Fibroblast of skin of back (primary cell): ENCODE measurements at places on chromosomes 5 and 9.

GRCh38 chr9:76219560-76220151 lies 174.6 kb downstream of the RFK start:
- no peak for DNase-seq

GRCh38 chr5:89849830-89850512 lies 559.6 kb downstream of the CETN3 start:
- no peak for DNase-seq

GRCh38 chr9:94014066-94014654 lies 59.0 kb upstream of the BARX1 start:
- peak; percentile 33 for DNase-seq

DNA sequence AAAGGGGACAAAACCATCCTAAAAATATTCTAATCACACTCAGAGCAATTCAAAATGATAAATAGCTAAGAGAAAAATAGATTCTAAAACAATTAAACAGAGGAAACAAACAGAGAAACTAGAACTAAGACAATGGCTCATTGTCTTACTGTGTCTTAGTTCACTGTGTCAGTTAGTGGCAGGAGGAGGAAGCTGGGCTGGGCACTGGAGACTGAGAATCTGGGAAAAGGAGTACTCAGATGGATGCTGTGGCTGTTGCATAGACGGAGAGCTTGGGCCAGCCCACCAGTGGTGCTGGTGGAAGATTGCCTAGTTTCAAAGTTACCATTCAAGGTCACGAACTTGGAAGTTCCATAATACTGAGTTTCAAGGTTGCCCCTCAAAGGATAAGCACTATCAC lies 94.7 kb upstream of the IFNK start:
- DNase-seq = no peak

DNA sequence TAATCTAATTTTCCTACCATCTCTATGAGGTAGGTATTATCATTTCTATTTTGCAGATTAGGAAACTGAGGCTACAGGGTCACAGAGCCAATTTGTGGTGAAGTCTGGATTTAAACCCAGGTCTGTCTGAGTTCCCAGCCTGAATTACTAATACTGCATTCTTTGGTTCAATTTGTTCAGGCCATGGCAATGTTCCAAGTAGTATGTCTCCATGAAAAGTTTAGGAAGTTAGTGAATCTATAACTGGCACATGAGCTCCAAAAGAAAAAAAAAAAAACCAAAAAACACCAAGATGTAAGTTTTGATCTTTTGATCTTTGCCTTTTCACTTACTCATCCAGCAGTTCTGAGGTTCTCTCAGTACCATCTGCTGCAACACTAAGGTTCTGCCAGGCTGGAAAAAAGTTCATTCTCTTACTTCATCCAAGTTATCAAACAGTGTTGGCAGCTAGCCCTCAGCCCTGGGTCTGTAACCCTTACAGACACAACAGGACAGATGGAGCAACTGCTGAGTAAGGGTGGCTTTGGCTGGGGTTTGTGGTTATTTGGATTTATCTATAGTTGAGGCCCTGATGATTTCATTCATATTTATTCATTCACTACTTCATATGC lies 4.4 kb upstream of the TMEM268 start:
- DNase-seq = peak; percentile 38

- DNase-seq = no peak
Measured at GRCh38 chr5:6644794-6645241, 11.6 kb downstream of the SRD5A1 start.

GRCh38 chr9:78064075-78064474 lies 32.5 kb upstream of the GNAQ start:
- DNase-seq = no peak

- no peak for DNase-seq
Measured at GRCh38 chr5:147055089-147055826, 176.7 kb upstream of the PPP2R2B start.

DNA sequence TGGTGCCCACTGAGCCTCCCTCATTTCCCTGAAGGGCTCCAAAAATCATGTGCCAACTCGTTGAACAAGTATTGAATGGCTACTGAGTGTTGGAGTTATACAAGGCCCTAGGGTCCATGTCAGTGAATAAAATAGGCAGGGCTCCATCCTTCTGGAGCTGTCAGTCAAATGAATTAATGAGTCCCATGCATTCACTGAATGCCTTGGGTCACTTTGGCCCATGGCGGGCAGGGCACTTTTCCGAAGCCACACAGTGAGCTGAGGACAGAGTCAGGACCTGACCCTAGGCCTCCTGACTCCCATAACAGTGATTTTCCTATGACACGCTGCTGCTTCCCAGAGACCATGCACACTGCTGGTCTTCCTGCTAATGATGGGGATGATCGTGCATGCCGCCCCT lies 27.3 kb upstream of the SLC36A1 start:
- no peak for DNase-seq

DNA sequence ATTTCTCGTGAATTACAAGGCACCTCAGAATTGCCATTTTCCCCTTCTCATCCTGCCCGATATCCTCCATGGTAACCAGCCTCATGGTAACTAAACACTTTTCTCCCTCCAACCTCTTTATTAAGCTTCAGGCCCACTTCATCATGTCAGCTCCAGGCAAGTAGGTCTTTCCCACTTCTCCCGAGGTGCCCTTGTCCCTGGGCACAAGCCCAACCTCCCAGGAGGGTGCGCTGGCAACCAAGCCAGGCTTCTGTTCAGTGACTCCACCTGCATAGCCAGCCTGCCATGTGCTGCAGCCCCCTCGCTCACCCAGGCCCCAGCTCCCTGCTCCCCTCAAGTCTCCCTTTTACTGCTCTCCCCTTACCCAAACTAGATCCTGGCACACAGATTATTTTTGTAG lies 47.4 kb upstream of the AFAP1L1 start:
- no peak for DNase-seq

DNA sequence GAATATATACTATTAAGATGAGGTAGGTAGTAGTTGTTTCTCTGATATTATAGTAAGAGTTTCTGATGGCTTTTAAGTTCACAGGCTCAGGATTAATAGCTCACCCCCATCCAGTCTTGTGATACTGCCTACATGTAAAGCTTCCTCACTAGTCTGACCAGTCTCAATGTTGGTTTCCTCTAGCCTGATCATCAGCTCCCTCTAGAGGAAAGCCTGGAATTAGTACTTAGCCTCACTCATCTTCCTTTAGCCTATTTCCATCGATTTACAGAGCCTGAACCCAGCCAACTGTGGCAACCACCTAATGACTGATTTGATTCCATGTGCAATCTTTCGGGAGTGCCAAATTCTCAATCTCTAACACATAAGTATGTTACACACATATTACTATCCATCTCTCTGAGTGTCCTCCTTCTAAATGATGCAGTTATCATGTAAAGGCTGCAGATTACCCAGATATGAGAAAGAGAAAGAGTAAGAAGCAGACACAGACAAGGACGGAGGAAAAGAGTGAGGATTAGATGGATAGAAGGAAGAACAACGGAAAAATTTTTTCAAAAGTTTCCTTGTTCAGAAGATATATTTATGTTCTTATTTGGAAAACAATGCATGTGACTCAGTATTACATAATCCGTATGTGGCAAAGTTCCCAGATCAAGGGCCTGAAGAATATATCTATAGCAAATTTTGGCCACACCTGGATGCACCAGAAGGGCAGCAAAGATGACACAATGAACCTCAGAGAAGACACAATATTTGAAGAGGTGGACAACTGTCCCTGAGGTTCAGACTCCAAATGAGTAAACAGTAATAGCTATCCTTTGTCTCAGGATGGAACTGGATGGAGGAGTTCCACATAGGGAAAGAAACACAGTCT lies 333.7 kb downstream of the ELAVL2 start:
- peak; percentile 33 for DNase-seq

DNA sequence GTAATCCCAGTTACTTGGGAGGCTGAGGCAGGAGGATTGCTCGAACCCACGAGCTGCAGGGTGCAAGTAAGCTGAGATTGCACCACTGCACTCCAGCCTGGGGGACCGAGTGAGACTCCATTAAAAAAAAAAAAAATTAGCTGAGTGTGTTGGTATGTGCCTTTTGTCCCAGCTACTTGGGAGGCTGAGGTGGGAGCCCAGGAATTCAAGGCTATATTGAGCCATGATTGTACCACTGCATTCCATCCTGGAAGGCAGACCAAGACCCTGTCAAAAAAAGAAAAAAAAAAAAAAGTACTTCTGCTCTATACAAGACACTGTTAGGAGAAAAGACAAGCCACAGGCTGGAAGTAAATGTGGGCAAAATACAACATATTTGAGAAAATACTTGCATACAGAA lies 68.5 kb upstream of the FBXW11 start:
- DNase-seq = peak; percentile 47

GRCh38 chr9:35844628-35845270 lies 15.7 kb downstream of the TMEM8B start:
- peak; percentile 93 for DNase-seq

GRCh38 chr9:89793551-89793950 lies 188.7 kb downstream of the GADD45G start:
- DNase-seq = no peak

DNA sequence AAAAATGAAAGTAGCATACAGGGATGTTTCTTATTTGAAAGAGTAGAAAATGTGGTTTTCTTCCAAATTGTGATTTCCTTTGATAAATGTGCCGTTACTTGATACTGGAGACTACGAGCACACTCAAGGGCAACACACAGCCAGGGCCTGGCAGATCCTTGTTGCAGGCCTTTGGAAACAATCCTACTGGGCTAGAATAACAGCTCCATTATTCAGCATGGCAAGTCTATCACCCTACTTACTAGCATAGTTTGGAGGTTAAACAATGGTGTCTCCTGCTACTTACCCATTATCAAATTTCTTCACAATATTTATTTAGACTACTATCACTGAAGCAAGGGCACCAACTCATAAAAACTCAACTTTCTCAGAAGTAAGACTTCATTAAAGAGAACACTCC lies 140.8 kb upstream of the ZNF608 start:
- no peak for DNase-seq

DNA sequence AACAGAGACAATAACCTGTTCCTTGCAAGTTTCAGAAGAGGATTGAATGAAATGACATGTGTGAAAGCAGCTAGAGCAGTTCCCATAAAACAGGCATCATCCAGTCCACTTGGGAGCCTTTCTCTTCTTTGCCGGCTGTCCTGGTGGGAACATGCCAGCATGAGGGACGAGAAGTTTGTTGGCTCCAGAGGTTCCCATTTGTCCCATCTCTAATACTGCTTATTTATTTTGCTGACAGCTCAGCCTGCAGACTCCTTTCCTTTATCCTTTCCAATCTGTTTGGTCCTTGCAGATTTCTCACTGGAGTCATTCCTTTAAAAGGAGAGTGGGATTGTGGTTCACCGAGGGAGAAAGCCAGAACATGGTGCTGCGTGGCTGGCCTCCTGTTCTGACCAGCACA lies 321.5 kb upstream of the CLINT1 start:
- no peak for DNase-seq

GRCh38 chr9:34338665-34339385 lies 9.5 kb downstream of the NUDT2 start:
- no peak for DNase-seq

GRCh38 chr9:19939734-19940278 lies 151.0 kb upstream of the SLC24A2 start:
- DNase-seq = no peak

- no peak for DNase-seq
Measured at GRCh38 chr5:39850291-39850690, 425.5 kb upstream of the DAB2 start.

GRCh38 chr9:79578891-79579290 lies 7.1 kb downstream of the TLE4 start:
- DNase-seq = peak; percentile 67

DNA sequence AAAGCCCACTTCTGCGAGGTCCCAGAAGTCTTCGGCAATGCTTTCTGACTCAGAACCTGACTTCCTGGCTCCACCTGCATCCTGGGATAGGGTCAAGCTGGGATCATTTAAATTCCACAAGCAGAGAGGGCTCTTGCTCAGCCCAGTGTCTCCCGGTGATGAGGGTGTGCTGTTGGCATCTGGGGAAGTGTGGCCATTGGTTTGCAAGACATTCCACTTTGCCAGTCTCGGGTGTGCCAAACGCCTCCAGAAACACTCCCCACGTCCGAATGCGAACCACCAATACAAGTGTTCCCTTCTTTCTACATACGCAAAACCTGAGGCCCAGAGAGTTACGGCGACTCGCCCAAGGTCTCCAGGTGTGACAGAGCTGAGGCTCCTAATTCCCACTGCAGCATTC lies 43.1 kb upstream of the FCN2 start:
- no peak for DNase-seq

- no peak for DNase-seq
Measured at GRCh38 chr5:80284720-80285119, 28.9 kb upstream of the SERINC5 start.

DNA sequence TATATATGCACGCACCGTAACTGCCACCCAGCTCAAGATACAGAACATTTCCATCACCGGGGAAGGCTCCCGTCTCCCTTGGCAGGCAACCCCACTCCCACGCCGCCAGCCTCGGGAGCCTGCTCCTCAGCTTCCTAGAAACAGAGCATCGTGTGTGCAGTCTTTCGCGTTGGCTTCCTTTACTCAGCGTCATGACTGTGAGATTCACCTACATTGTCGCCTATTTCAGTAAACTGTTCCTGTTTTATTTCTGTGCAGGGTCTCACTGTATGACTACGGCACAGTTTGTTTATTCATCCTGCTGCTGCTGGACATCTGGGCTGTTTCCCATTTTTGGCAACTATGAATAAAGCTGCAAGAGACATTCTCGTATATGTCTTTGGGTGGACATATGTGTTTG lies 90.7 kb downstream of the STK10 start:
- DNase-seq = no peak

DNA sequence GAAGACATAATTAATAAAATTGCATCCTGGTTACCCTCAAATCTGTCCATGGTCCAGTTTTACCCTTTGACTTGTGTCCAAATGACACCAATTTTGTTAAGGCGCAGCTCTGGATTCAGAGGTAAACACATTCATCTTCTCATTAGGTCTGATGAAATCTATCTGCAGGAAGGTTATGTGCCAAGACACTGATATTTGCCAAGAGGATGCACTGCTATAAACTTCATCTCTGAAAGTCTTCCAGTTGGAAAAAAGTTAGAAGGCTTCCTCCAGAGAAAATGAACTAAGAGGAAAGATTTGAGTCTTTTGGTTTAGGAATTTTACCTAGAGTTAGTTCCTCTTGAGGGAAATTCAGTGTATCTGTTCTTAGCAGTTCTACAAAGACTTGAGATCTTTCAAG lies 717.8 kb downstream of the DTWD2 start:
- no peak for DNase-seq

DNA sequence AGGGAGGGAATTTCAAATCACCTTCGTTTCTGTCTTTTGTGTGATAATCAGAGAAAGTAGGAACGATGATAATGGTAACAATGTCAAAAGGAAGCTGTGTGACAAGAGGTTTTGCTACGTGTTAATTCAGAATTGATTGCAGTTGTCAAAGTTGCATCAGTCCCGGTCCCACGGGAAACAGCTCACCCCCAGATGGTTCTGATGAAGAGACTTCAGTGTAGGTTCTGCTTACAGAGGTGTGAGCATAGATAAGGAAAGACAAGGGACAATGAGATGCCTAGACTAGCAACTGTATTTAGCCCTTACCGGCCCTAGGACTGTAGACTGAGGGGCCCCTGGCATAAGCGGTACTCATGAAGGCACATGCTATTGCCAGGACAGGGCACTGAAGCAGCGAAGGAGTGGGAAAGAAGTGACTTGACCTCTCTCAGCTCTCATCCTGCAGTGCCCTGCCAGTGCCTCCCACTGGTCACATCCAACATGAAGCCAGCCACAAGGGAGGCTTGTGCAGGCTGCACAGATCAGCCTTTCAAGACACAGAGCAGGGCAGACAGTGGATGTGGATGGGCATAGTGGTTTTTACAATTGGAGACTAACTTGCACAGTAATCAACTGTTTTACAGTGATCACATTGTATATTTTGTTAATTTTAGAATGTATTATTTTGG lies 21.1 kb downstream of the PDE8B start:
- DNase-seq = no peak
